ENCODE measurements at places on chromosomes 16 and 17.
A peak's percentile ranks its signal among the peaks of the same experiment; 100 is the strongest.

DNA sequence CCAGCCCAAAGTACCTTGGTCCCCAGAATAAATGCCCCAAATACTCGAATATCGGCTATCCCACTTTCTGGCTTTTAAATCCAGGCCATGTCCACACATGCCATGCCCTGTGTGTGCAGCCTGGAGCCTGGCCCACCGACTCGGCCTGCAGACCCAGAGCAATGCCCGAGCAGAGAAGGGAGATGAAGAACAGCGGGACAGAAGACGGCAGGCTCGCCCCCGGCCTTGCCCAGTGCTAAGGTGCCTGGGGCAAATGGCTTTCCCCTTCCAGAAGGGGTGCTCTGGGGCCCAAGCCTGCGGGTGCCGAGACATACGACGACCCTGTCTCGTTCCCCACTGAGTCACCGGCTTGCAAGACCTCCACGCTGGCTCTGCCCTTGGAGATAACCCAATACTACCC lies 8.0 kb downstream of the CLUH start:
- no peak for DNase-seq

DNA sequence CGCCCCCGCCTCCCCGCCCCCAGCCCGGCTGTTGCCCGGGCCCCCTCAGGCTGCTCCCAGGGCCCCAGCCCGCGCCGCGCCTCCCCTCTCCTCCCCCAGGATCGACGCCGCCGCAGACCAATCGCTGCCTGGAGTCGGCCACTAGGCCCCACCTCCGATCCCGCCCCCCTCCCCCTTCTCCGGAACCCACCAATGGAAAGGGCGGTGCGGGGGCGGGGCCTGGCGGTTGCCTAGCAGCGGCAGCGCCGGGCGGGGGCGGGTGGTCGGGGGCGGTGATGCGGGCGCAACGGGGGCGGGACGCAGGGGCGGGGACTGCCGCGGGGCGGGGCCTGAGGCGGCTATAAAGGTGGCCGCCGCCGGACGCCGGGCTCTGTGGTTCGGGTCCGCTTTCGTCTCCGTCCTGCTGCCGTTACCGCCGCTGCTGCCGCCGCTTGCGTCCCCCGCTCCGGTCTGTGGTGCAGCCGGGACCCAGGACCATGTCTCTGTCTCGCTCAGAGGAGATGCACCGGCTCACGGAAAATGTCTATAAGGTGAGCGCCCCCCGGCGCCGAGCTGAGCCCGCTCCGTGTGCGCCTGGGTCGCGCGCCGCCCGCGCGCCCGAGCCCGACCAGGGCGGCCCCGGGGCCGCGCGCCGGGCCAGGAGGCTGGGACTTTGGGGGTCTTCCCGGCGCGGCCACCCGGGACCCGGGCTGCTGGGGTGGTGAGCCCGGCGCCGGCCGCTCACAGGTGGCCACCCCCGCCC lies at the start of gene BAIAP2:
BAIAP2 (plus strand) TSS at position 373 of the 742 bp plus-strand sequence; CDS start at position 477, 104 bp downstream.
- peak; percentile 91 for DNase-seq

- DNase-seq = no peak
Measured at GRCh38 chr16:68774982-68775634, 38.0 kb downstream of the CDH1 start.

GRCh38 chr17:11980813-11981212 lies 16.5 kb downstream of the ZNF18 start:
- no peak for DNase-seq

- DNase-seq = no peak
Measured at GRCh38 chr17:39130205-39130604, 21.2 kb downstream of the PLXDC1 start.

- no peak for DNase-seq
Measured at GRCh38 chr16:21990381-21990944, 10.5 kb downstream of the PDZD9 start.

- DNase-seq = no peak
Measured at GRCh38 chr16:10576390-10577304, 3.8 kb downstream of the EMP2 start.

DNA sequence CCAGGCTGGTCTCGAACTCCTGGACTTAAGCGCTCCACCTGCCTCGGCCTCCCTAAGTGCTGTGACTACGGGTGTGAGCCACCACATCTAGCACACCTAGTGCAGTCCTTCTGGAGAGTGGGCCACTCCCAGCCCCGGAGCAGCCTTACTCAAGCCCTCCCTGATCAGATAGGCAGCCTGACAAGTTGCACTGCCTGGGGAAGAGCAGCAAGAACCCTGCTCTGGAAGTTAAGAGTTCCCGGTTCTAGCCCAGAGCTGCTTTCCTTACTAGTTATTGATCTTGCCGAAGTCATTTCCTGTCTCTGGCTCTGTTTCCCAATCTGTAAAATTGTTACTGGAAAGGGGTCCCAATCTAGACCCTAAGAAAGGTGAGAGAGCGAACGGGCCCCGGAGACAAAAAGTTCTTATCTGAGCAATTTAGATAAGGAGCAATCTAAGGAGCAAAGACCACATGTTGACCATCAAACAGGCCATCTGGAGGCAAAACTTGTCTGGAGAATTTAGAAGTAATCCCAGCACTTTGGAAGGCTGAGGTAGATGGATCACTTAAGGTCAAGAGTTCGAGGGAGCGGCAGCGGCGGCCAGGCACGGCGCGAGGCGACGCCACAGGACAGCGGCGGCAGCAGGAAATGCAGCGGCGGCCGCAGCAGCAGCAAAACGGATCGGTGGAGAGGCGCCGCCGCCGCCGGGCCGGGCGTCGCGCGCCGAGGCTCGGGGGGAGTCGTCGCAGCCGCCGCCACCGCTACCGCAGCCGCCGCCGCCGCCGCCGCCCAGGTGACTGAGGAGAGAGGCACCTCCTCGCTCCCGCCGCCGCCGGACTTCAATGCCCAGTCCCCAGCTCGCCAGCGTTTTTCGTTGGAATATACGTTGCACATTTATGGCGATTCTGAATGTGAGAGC lies 4.3 kb upstream of the NAGLU start:
- DNase-seq = peak; percentile 54

- peak; percentile 95 for DNase-seq
Measured at GRCh38 chr17:27244491-27245223, 49.3 kb upstream of the WSB1 start.

DNA sequence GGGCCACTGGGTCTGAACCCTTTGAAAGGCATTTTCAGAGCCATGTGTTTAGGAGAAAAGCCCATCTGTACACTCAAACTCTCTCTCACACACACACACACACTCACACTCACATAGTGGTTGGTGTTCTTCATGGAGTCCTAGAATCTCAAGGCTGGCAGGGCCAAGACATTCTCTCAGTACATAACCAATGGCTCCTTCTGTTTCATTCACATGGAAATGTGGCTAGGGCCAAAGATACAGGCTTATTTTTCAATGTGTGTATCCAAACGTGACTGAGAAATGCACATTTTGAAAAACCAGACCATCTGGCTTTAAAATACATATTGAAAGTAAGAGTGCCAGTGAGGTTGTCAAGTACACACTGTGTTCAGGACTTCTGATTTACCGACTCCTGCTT lies 59.0 kb upstream of the SALL1 start:
- no peak for DNase-seq

- no peak for DNase-seq
Measured at GRCh38 chr16:79154086-79154485, 446.5 kb downstream of the MAF start.

DNA sequence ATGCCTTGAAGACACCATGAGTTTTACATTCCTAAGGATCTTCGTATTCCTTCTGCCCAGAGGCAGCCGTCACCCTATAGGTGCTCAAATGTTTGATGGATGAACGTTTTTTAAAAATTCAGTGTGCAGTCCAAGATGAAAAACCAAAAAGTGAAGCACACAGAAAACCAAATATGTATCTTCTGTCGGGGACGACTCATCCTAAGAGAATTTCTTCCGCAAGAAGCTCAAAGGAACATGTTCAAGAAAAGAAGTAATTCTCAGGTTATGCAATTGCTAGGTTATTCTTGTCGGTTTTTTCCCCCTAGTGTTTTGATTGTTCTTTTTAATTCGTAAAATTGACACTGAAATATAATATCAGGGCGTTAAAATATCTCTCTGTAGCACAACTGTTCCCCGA lies 1.4 kb downstream of the CENPV start:
- DNase-seq = peak; percentile 44

DNA sequence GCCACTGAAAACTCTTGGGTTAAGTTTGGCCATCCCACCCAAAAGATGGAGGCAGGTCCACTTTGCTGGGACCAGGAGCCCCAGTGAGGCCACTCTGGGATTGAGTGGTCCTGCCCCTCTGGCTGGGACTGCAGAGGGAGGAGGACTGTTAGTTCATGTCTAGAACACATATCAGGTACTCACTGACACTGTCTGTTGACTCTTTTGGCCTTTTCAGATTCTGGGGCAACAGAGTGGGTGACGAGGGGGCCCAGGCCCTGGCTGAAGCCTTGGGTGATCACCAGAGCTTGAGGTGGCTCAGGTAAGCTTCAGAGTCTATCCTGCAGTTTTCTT lies 19.5 kb upstream of the CYLD start:
- no peak for DNase-seq

- no peak for DNase-seq
Measured at GRCh38 chr17:58277802-58278595, 2.7 kb downstream of the MPO start.

DNA sequence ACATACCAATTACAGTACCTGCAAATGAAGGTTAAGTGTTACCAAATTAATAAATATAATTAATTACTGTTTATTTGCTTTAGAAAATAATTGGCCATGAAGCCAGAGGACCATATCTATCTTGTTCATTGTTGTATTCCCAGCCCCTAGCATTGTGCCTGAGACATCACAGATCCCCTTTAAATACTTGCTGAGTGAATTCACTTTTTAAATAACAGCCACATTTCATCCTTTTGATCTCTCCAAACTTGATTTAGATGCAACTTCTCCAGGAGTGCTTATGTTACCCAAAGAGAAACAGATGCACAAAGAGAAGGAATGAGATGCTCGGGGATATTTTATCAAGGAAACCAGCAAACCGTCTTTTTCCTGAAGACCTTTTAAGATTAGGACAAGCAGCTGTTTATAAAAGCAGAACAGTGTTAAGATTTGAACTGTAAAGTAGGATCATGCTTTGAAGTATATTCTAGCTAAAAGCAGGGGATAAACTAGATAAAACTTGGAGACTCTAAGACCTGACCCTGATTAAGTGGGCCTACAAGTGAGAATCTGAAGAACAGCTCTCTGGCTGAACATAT lies 66.3 kb downstream of the CHD9 start:
- DNase-seq = no peak

GRCh38 chr17:5219536-5219935 lies 15.1 kb downstream of the SCIMP start:
- no peak for DNase-seq

GRCh38 chr17:27954548-27955495 lies 61.7 kb upstream of the LYRM9 start:
- no peak for DNase-seq

DNA sequence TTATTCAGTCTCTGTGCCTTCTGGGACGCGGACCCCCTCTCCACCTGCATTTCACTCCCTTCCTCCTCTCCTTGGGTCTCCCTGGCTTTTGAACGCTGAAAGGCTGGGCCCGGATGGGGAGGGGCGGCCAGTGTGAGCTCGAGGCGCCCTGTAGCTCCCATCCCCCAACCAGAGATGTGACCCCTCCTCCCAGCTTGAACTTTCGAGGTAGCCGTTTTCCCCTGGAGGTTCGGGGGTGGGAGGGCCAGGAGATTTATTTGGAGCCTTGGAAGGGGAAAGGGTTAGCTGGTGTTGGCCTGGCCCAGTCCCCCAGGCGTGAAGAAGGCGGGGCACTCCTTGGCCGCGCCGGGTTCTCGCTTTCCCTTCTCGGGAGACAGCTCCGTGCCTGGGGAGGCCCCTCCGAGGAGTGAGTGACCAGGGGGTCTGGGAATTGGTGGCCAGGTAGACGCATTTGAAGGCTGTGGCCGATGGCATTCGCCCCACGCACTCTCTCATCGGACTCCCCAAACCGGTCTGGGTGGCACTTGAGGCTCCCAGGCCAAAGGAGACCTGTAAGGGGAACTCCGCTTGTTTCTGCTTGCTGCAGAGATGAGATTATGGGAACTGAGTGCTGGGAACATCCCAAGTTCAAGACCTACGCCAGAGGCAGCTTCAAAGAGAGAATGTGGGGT lies 942 bp downstream of the LDAF1 start:
- no peak for DNase-seq

- DNase-seq = no peak
Measured at GRCh38 chr16:75931043-75931442, 204.8 kb upstream of the CPHXL start.

GRCh38 chr16:64109241-64109640 lies 1012.6 kb downstream of the CDH11 start:
- DNase-seq = peak; percentile 33

DNA sequence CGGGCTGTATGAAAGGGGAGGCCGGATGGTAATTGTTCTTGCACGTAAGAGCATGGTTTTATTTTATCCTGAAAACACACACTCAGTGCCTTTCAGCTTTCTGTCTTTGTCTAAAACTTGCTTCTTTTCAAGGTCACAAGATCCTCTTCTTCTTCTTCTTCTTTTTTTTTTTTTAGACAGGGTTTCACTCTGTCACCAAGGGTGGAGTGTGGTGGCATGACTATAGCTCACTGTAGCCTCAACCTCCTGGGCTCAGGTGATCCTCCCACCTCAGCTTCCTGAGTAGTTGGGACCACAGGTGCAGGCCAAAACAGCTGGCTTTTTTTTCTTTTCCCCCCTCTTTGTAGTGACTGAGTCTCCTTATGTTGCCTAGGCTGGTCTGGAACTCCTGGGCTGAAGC lies 15.9 kb upstream of the ZNF629 start:
- DNase-seq = no peak

DNA sequence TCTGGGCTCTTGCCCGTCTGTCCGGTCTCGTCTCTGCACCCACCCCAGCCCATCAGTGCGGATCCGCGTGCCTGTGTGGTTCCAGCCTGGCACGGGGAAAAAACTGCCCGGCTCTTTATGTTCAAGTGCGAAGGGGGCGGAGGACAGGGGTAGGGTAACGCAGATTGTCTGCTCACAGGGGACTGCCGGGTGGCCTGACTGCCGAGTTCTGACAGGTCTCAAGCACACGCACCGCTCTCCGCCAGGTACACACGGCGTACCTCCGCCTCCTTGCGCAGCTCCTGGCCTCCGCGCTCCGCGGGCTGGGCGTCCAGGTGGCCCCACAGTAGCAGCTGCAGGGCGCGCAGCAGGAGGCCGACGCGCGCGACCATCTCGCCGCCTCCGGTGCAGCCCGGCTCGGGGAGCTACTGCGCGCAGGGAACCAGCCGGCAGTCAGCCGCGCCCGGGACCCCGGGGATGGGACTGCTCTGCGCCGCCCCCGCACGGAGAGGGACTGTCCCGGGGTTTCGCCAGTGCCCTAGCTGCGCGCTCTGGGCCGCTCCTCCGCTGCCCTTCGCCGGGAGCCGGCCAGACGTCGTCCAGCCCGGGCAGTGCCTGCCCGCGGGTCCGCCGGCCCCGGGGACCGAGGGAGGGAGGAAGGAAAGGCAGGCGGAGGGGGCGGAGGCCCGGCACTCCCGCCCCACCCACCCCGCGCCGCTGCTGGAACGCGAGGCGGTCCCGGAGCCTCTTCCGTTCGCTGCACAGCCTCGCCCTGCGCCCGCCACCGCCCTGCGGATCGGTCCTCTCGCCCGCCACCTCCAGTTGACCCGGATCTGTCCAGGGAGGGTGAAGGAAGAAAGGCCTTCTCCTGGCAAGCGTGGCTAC lies at the start of gene MMP28:
MMP28 (minus strand) TSS at position 635 of the 864 bp plus-strand sequence; CDS start at position 371, 264 bp downstream.
- no peak for DNase-seq

DNA sequence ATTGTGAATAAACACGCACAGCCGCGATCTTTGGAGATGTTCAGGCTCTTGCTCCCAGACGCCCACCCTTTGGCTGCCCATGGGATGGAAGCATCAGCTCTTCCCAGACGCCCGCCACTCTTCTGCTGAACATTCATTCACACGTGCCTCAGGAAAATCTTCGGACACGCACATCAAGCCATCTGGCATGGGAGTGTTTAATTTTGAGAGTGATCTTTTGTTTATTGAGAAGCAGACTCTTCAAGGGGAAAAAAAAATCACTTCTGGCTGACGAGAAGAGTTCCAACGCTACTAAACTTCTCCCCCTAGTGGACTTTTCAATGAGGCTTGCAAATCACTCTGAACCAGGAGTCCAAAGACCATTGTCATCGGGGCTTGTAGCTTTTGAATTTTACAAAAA lies 62.0 kb upstream of the NUDT7 start:
- peak; percentile 51 for DNase-seq
